ENCODE measurements at places on chromosomes 13 and 19.

DNA sequence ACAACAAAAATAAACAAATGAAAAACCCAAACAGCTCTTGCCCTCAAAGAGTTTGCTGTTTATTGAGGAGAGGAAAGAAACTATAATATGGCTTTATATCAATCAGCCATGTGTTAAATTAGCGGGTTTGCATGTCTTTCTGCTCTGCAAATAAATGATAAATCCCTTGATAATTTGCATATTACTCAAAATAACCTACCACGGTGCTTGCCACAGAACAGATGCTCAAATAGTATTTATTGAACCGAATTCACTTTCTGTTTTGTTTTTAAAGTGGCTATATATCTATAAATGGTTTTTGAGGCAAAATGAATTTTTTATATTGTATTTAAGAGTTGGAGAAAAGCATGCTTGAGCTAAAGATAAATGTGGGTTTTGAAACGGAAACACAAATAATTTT lies 428.1 kb downstream of the ITGBL1 start:
- DNase-seq = no peak

GRCh38 chr19:30806311-30806710 lies 434.1 kb downstream of the ZNF536 start:
- no peak for DNase-seq

- DNase-seq = no peak
Observed at GRCh38 chr13:99847318-99847750, 124.2 kb downstream of the ZIC5 start.

GRCh38 chr13:34076943-34077703 lies 259.2 kb downstream of the RFC3 start:
- DNase-seq = no peak

DNA sequence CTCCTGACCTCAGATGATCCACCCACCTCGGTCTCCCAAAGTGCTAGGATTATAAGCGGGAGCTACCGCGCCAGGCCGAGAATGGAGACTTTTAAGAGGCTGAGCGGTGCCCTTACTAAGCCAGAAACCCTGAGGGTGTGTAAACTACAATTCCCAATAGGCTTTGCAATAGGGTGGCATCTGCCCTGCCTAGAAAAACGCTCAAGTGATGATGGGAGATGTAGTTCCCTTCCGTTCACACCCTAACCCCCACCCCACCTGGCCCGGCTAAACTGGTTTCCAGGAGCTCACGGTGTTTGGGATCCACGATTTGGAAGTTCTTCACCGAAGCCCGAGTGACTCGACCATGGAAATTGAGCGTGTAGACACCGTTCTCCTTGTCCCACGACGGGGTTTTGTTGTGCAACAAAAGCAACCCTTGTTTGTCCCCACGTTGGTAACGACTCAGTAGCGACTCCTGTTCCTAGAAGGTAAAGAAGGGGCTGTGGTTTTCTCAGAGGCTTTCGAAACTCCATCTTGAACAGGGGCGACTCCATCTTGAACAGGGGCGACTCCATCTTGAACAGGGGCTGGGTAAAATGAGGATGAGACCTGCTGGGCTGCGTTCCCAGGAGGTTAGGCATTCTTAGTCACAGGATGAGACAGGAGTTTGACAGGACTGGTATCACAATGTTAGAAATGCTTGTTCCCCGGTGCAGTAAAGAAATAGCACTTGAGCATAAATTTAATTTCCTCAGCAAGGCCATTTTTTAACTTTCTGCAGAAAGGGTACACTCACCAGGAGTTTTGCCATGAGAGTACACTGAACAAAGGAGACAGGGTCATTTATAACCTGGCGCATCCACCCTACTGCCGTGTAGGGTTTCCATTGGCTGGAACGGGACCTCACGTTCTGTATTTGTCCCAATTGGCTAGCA lies 9.8 kb downstream of the PPP1R15A start:
- no peak for DNase-seq

DNA sequence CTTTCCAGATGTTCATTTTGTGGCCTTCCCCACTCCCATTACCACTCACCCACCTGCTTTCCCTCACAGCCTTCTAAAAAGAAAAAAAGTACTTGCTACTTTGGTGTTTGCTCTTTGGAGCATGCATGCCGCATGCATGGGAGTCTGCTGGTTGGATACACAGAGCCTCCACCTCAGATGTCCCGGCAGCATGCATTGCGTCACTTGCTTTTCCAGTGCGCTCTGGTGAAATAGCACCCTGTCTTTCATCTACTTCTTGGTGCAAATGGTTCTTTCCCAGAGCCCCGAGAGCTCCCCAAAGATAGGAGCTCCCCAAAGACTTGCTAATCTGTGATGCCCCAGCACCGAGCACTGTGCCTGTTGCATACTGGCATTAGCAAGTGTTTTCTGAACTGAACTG lies 333.2 kb upstream of the ZNF507 start:
- DNase-seq = no peak
